Endothelial cell (in vitro differentiated cells): ENCODE measurements at places on chromosomes 3 and 15. TPM values are rescaled to one million over a fixed set of nuclear protein-coding genes. Genes with fewer than 3 reads are reported as not detected.

GRCh38 chr3:51618496-51618895 lies 52.6 kb upstream of the TEX264 start:
- no peak for DNase-seq

Gene PTX3
- 0.13 TPM for total RNA-seq

DNA sequence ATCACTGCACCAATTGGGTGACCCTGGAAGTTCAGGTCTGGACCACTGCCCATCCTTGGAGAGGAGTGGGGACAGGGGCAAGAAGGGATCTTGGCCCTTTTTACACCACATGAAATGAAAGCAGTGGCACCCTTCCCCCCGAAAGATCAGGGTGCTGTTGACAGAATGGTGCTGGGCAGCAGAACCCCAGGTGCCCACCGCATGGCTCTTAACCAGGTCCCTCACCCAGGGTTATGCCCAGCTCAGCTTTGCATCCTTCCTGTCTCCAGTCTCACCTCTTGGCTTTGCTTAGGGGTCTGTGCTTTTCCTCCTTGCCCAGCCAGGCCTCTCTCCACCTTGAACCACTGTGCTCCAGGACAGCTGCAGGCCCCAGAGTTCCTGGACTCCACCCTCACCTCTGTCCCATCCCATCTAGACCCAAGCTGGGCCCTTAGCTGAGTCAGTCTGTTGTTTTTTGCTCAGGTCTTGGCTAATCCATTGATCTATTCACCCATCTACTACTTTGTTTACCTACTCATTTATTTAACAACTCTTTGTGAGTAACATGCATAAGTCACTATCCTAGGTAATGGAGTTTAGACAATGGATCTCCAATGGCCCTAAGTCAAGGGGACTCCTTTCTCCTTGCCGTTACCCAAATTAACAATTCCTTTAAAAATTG lies 77.1 kb upstream of the PRR23E start:
- no peak for DNase-seq

DNA sequence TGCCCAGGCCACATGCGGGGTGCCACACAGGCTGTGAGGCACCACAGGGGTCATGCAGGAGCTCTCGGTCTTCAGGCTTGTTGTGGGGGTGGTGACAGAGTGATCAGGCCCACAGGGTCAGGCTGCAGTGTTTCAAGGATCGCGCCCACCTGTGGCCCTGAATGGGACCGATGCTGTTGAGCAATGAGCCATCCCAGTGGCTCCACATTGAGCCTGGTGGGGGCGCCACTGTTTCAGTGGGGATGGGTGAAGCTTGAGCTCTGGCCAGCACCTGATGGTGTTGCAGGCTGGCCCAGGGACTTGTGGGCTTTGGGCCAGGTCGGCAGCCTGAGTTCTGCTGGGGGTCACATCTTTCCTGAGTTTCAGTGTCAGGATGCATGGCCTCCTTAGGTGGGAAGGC lies 230.1 kb downstream of the UBE3A start:
- no peak for DNase-seq
